ENCODE measurements at places on chromosomes 5 and 9.

DNA sequence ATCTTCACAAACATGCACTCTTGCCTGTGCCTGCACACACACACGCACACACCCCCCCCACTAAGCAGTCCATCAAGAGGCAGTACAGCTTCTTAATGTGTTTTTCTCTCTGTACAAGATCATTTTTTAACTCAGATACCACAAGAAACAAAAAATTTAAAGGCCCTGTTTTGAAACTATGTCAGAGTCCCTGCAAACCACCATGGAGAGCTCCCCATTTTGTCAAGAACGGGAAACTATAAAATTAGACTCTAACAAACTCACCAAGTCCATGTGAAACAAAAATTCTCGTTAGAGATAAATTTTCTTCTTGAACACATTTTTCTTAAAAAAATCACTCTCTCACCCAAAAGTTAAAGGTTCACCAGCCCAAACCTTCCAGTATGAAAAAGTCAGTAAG, 86.3 kb downstream of the ELAVL2 start:
- no peak for DNase-seq

GRCh38 chr5:113663879-113664541, 150.5 kb downstream of the YTHDC2 start:
- no peak for DNase-seq

DNA sequence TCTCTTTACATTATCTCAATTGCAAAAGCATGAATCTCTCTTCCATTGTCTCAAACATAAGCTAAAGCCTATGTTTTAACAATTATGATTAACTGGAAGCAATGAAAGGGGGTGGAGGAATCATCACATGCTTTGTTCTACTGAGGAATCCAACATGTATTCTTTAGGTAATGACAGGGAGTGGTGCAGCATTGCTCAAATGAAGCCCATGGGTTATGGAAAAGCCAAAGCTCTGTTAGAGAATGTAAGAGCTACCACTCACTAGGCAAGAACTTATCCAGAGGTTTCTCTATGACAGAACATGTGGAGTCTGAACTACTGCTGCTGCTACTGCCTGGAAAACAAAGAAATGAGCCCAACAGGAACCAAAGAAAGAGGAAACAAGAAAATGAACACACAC, 28.7 kb downstream of the KIF3A start:
- DNase-seq, result no peak

DNA sequence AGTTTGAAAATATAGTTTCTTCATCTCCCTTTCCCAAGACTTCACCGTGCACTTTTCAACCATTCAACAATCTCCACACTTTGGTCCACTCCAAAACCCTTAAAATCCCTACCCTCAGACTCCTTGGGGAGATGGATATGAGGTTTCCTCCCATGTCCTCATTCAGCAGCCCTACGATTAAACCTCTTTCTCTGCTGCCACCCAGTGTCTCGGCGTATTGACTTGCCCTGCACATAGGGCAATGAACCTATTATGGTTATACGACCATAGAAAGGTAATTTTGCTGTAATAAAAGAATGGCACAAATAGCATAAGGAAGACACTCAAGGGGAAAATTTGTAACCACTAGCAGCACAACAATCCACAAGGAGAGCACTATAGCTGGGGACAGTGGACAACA, 803.5 kb downstream of the TLE1 start:
- DNase-seq, result no peak

GRCh38 chr5:15807248-15807647, 307.3 kb downstream of the FBXL7 start:
- no peak for DNase-seq

DNA sequence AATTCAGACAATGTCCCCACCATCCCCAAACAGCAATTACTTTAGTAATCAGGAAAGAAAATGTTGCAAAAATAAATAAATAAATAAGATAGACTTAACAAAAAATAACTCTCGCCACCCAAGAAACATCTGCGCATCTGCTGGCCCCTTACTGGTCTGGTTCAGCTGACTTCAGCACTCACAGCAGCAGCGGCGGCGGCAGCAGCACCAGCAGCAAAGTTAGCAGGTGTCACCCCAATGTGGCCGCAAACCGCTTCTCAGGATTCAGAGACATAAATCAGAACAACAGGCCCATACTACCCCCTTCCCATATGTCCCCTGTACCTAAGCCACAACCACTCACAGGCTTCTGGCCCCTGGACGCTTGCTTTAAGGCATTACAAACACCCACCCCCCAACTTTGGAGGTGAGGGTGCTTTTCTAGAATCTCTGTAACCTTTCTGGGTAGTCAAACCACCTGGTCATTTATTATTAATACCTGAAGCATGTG, 593.0 kb downstream of the BNC2 start:
- DNase-seq, result no peak

- no peak for DNase-seq
Measured at GRCh38 chr5:81778642-81779041, 27.7 kb upstream of the SSBP2 start.

DNA sequence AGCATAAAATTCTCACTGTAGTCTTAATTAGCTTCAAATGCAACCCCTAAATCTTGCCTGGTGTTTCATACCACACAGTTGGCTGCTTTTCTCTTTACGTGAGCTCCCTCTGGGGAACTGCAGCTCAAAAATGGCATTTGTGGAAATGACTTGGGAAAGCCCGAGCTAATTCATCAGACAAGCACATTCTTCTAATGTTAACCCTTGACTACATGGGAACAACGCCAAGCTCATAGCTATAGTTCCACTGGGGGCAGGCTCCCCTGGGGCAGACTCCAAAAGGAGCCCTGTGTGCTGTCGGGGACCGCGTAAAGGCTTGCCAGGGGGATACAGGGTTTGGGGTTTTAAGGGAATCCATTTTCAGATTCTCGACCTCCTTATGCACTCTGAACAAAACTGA, 301.4 kb upstream of the DAP start:
- DNase-seq, result no peak

- DNase-seq, result no peak
Measured at GRCh38 chr5:117205894-117206293, 631.3 kb upstream of the SEMA6A start.

- no peak for DNase-seq
Measured at GRCh38 chr5:65261499-65261898, 220.2 kb downstream of the ADAMTS6 start.

- no peak for DNase-seq
Measured at GRCh38 chr5:69105996-69106906, 12.4 kb downstream of the SLC30A5 start.

DNA sequence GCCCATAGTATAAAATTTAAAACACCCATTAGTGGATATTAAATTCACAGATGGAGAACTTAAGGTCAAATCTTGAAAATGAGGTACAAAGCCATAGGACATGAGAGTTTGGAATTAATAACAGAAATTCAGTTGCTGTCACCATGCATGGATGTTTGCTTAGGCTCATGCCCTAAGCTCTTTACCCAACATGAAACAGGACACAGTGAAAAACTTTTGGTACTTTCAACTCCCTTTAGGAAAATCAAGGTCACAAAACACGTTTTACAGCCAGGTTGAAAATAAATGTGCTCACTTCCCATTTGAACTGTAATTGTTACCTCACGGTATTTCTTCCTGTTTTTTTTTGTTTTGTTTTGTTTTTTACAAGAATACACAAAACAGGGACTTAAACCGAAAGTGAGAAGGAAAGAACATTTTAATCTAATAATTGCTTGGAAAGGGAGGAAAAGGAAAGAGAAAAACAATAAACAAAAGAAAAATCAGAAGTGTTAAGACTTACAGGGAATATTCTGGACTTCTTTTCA, 6.1 kb upstream of the TOPORS start:
- no peak for DNase-seq
